Hematopoietic multipotent progenitor cell treated with erythropoietin and hydrocortisone succinate and interleukin-3 and kit ligand, for 6 days (in vitro differentiated cells): ENCODE measurements at places on chromosomes 4 and X.

- DNase-seq = no peak
Observed at GRCh38 chr4:175109933-175110332, 191.8 kb downstream of the ADAM29 start.

DNA sequence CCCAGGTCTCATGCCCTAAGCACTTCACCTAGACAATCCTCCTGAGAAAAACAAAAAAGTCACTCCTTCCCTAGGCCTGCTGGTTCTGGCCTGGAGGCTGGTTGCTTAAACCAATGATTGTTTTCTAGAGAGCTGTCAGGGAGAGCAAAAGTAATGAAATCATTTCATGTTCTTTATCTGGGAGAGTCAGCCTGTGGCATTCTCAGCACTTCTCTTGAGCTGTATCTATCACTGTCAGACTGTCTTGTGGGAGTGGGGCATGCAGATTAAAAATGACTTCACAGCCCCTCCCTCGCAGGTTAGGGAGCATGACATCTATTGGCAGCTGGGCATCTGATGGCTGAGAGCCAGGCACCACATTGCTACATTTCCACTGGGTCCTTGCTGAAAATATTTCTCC lies 20.4 kb upstream of the TMEM154 start:
- DNase-seq = peak; percentile 21

GRCh38 chrX:130336531-130336930 lies 3.2 kb upstream of the SLC25A14 start:
- DNase-seq = no peak

DNA sequence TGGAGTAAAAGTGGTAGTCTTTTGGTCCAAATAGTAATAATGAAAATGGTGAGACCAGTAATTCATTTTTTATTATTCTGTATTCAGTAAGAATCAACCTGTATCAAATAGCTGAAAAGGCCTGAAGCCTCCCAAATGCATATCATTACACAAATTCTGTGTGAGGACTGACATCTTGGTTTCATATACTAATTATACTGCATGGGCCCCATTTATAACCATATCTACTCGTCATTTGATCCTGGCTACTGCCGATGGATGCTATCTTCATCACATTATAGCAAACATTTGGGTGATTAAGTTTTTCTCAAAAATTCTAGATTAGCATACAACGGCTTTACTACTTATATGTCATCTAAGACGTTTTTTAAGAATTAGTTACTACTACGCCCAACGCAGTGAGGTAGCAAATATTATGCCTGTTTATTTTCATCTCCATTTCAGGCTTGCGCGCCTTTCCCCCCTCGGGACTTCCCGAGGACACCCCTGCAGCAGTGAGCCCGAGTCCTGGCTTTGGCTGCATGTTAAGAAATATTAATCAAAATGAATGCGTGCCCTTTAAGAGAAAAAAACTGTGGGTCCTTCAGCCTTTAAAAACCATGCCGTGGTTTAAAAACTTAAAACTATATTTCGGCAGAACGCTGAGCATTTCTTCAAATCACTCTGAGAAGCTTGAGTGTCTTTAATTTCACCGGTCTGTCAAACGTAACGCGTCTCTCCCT lies 814 bp upstream of the MMAA start:
- peak; percentile 45 for DNase-seq

GRCh38 chr4:67928546-67928945 lies 34.7 kb downstream of the TMPRSS11A start:
- DNase-seq = peak; percentile 27

DNA sequence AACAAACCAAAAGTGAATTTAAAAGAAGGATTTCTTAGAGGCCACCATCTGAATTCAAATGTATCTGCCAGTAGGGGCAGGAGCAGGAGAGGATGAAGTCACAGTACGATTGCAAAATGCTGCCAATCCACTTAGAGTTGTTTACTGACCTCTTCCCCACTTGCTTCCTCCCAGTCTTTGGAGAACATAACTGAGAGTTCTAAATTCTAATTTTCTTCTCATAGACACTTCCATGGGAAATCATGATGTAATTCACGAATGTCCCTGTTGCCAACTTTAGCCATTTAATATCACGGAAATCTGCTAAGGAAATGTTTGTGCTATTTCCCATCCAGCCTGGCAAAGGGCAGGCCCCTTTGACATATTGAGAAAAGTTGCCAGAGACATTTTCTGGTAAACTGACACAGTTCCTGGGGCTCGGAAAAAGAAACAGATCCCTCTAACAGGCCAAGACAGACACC lies 33.6 kb upstream of the NOCT start:
- peak; percentile 49 for DNase-seq

DNA sequence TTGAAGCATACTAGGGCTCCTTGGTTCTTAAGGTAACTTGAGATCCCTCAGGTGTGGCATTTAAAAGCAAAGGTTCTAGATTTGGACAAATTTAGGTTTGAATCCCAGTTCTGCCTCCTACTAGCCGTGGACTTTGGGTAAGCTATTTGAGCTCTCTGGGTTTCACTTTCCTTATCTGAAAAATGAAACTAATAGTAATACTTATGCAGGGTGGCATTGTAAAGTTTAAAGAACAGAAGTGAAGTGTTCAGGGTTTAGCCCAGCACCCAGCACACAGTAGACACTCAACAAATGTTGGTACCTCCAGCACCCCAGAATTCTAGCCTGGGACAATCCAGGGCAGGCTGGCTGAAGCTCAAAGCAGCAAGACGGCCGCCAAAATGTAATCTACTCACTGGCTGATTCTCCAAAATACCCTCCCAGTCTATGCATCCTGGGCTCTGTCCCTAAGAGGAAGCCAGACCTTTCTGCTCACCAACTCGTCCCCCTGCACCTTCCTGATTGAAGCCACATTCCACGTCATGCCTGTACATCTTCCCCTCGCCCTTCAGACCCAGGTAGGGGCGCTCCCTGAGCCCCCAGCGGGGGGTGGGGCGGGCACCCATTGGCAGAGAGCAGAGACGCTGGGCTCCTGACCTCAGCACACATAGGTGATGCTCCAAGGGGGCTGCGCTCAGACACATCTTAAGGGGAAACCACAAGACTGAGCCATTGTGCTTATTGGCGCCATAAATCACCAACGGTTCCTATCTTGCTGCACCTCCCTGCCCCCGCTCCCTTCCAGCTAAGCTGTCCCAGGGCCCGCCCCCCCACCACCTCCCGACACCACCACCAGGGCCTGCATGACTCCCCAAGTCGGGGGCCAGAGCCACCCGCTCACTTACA lies 160.6 kb downstream of the BCOR start:
- no peak for DNase-seq

GRCh38 chr4:37383579-37384229 lies 139.2 kb downstream of the NWD2 start:
- peak; percentile 74 for DNase-seq
